Mammary epithelial cell (primary cell): ENCODE measurements at places on chromosomes 3 and 15.

DNA sequence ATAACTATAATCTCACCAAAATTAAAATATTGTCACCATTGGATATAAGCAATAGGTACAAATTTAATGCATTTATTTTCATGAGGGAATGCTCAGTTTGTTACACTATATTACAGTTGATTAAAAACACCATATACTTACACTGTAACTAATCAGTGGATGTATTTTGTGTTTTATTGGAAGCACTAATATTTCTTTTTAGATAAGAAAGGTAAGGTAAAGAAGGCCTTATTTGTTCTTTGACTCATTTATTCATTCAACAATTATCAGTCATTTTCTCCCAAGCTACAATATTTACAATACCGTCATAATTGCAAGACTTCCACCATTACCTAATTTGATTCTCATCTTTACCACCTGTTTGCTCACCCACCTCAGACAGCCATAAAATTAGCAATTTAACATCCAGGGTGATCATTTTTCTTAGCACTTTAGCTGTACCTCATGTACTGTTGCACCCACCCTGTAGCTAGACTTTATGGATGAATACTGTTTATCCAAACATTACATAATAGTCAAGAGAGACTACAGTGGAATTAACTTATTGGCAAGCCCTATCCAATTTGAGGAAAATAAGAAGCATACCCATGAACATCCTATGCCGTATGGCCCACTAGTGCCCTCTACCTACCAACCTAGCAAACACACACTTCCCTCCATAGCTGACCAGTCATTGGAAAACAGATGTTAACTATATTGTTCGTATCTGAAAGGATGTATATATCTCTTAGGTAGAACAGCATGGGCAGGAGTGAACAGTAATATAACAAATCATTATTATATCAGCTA lies 229.6 kb downstream of the BBX start:
- DNase-seq = no peak

- no peak for DNase-seq
Measured at GRCh38 chr3:147305533-147306250, 100.7 kb downstream of the ZIC4 start.

GRCh38 chr15:64263567-64263966 lies 92.4 kb downstream of the CSNK1G1 start:
- no peak for DNase-seq

DNA sequence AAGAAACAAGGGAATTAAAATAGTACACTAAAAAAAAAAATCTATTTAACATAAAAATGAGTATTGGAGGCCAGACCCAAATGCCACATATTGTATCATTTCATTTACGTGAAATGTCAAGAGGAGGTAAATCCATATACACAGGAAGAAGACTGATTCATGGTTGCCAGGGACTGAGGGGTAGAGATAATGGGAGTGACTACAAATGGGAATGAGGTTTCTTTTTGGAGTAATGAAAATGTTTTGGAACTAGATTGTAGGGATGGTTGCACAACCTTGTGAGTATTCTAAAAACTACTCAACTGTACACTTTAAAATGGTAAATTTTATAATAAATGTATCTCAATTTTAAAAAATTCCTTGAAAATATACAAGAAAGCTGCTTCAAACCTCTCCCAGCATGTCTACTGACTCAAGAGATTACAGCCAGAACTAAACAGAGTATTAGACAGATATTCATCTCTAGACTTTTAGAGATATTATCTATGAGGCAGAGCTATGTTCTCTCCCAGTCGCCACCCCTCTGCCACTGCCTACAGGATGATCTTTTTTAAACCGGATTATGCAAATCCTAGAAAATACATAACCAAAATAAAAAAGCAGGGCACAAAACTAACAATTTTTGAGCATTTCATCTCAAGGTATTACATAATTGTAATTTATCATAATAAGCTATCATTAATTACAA lies 6.2 kb downstream of the HLTF start:
- no peak for DNase-seq

DNA sequence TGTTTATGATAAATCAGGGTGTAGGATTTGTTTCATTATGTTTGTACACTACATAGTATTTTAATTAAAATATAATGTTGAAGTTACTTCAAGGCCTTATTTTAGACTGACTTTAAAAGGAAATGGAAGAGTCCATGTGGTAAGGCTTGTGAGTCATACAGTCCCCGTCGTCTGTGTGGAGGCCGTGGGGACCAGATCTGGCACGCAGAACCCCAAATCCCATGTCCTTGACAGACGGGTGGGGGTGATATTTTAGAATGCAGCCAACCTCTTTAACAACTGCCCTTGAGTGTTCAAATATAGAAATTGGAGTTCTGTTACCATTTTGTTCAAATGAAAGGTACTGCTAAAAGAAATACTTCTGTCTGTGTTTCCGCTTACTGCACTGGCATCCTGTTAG lies 35.8 kb downstream of the ABHD17C start:
- DNase-seq = no peak

DNA sequence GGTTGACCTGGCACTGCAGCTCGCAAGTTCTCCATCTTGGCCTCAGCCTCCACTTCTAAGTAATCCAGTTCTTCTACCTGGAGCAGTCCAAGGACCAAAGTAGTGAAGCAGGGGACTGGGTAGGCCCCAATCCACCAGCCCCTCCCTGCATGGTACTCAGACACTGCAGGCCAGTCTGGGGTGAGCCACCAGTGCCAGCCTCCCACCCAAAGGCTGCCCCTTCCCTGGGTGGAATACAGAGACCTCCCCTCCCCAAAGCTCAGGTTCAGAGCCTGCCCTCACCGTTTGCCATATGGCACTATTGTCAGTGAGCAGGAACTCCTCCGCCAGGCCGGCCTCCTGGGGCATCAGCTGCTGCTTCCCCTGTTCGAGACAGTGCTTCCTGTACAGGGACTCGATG lies 10.8 kb downstream of the POLG start:
- no peak for DNase-seq
